Left renal pelvis (tissue), 4 donors: ENCODE measurements at places on chromosomes 5 and 9. TPM values are rescaled to one million over a fixed set of nuclear protein-coding genes. Genes with fewer than 3 reads are reported as not detected.

DNA sequence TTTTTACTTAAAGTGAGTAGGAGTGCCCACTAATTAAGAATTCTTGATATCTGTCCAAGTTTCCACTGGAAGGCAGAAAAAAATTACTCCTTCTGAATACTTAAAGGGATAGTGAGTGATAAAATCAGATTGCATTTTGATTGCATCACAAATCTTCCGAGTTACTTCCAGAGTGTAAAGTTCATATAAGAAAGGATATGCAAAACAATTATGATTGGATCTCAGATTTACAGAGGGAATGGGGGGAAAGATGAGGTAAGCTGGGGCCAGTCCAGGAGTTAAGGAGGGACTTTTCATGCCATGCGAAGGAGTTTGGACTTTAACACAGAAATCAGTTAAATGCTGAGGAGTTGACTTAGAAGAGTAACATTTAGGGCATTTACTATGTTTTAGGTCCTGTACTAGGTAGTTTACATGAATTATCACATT lies 9.3 kb upstream of the RNF145 start:
- DNase-seq, result no peak

DNA sequence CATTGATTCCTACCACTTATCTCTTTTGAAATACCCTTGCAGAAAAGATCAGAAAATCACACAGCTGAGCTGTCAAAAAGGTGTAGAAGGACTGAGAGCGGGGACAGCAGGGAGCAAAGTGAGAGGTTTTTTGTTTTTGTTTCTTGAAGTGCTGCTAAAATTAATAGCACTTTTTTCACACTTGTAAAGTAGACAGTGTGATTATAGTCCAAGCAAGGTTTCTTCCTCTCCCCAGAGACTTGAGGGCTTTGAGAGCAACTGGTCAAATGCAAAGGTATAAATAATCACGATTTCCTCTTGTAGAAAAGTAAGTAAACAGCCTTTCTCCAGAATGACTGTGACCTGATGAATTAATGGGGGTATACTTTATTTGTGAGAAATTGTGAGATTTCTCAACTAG lies 326.9 kb downstream of the ZNF608 start:
- DNase-seq, result no peak

GRCh38 chr9:32782476-32783167 lies 718 bp upstream of the TMEM215 start:
- DNase-seq, result no peak

DNA sequence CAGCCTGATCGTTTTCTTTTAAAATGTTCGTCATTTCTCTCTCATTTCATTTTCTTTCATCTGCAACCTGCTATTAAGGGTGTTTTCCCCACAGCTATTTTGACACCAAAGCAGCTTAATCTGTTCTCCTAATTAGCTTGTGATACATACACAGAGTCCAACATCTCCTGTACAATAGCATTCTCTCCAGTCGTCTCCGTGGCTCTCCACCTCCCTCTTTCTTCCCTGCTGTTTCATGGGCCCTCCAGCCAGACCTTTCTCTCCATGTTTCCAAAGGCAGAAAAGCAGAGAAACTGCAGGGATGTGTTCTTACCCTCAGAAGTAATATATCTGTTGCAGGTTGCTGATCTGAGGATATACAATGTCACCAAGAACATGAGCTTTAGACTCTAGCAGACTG lies 88.8 kb upstream of the SPOCK1 start:
- no peak for DNase-seq

GRCh38 chr9:136923881-136924280 lies 20.7 kb downstream of the FBXW5 start:
- DNase-seq, result no peak

CDC20B gene
- polyA plus RNA-seq, result 0.82 TPM

CCNO gene
- 14.1 TPM for polyA plus RNA-seq
